ENCODE measurements at places on chromosomes 12 and 14.
A peak's percentile ranks its signal among the peaks of the same experiment; 100 is the strongest.

- peak; percentile 73 for DNase-seq
These were observed 37.3 kb downstream of the KIF21A start for GRCh38 chr12:39405580-39405979.

DNA sequence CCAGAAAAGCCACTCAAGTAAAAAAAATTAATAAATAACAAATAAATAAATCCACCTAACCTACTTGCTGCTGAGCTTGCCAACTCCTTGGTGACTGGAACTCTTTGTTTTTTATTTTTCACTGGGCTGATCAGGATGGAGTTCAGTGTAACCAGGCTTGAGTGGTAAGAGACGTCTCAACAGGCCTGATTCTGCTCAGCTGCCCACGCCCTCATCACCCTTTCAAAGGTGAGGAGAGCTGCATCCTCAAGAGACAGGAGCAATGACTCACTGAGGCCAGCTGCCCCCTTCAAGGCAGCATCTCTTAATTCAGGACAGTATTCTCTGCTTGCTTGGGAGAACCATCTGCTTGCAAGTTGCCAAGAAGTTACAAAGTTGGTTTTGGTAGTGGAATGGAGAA, 111.9 kb upstream of the CPM start:
- no peak for DNase-seq

DNA sequence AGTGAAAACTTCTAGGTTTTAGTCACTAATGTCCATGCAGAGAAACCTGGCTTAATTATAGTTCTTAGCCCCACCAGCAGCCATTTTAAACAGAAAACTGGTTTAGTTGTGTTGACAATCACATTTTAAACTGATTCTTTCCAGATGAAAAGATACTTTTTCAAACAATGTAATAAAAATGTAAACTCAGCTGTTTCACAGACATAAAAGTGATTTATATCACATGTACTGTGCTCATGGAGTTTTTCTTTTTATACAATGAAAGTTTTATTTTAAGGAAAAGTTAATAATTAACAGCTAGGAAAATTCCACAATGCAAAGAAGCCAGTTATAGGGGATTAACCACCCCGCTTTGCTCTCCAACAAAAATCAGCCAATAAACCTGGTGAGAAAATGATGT, 129.7 kb downstream of the PAX9 start:
- no peak for DNase-seq

DNA sequence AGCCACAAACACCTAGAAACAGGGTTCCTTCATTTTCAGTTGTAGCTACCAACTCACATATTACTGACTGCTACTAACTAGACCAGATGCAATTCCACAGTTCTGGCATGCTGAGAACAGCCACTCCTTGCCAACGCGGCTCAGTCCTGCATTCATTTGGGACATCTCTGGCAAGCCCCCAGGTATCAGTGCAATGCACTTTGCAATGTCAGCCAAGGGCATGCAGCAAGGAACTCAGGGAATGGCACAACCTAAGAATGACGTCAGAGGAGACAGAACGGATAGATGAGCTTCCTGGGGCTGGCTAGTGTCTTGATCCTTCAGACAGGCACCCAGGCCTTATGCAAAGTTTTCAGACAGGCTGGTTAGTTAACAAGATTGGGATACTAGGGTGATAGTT, 29.6 kb downstream of the MAP3K9 start:
- DNase-seq, result no peak

DNA sequence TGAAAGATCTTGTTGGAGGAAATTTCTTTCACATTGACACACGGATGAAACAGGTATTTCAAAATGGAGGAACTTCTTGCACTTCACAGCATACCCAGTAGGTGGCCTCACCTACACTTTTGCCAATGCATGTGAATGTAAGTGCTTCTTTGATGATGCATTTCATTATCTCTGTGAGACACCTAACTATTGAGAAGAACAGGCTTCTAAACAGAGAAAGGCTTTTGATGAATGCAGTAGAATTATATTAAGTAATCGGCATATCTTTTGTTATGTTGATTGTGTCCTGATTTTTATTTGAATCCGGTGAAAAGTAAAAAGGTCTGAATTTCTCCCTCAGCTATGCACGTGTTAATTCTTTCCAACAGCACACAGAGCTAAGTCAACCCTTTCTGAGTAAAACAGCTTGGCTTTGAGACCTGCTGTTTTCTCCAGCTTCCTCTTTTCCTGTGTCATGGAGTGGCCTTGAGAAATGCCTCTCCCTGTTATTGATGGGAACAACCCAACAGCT, 399.0 kb downstream of the NAV3 start:
- DNase-seq, result no peak

DNA sequence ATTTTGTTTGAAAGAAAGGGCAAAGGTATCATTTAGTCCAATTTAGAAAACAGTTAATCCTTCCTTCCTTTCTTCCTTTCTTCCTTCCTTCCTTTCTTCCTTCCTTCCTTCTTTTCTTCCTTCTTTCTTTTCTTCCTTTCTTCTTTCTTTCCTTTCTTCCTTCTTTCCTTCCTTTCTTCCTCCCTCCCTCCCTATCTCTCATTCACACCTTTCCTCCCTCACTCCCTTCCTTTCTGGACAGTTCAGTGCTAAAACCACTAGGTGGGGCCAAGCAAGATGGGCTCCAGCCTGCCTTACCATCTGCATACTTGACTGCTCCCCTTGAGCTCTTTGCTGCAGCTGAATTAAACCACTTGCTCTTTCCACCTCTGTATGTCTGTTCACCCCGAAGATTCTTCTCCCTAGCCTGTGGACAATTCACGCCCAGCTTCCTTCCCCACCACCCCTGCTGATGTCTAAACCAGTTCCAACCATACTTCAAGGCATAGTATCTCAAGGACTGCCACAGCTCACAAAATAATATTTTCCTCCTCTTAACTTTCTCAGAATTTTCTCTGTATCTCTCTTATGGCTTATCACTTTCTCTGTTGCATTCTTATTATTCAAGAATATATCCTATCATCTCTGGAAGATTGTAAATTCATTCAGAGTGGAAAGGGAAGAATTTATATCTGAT, 78.0 kb downstream of the DBX2 start:
- DNase-seq, result peak; percentile 7

GRCh38 chr14:53608369-53608768, 348.3 kb downstream of the BMP4 start:
- DNase-seq, result no peak

- DNase-seq, result no peak
These were observed 63.8 kb downstream of the MVK start for GRCh38 chr12:109637348-109637747.

DNA sequence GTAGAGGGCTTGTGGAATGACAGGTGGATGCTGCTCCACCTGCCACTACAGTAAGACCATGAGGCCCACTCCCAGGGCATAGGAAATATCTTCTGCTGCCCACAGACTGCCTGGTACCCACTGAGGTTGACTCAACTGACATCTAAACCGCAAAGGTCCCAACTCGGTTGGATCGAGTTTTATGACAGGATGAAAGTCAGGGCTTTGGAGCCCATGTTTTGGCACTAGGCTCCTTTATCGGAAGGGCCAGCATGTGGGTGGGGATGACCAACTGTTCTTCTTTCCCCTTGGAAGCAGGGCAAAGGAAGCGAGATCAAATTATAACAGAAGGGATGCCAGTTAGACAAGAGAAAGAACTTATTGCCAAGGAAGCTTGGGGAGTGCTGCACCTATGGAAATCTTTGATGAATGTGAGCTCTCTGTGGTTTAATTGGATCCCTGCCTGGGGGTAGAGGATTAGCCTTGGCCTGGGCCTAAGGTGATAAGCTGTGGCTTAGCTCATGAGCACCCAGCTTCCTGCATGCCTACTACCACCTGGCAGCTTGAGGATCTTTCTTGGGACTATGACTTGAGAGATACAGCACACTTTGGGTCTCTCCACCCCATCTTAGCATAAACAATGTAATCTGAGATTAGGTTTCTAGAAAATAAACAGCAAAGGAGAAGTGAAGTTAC, 121.8 kb downstream of the KCNA5 start:
- DNase-seq, result no peak

GRCh38 chr14:33118668-33119067, 180.0 kb downstream of the NPAS3 start:
- no peak for DNase-seq
